Cerebellar cortex (tissue), 1 donor: ENCODE measurements at places on chromosomes 6 and 20.
A peak's percentile ranks its signal among the peaks of the same experiment; 100 is the strongest.

GRCh38 chr20:49706630-49707091 is 7.0 kb downstream of the B4GALT5 start:
- no peak for DNase-seq

- no peak for DNase-seq
Measured at GRCh38 chr20:33716498-33716897, 3.6 kb downstream of the PXMP4 start.

DNA sequence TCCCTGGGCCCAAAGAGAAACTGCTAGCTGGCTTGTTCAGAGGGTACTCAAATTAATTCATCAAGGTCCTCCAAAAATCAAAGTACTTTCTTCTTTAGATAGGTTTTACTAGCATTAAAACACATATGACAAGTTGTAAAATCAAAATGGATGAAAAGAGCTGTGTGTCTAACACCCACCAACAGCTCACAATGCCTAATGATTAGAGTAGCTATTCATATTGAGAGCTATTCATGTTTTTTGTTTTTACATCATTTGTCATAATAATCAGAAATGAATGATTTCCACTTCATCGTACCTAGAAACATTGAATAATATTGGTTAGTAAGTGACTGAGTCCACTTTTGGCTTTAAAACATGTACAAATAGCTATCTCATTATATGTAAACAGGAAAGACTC is 289.9 kb upstream of the RUNX2 start:
- no peak for DNase-seq

DNA sequence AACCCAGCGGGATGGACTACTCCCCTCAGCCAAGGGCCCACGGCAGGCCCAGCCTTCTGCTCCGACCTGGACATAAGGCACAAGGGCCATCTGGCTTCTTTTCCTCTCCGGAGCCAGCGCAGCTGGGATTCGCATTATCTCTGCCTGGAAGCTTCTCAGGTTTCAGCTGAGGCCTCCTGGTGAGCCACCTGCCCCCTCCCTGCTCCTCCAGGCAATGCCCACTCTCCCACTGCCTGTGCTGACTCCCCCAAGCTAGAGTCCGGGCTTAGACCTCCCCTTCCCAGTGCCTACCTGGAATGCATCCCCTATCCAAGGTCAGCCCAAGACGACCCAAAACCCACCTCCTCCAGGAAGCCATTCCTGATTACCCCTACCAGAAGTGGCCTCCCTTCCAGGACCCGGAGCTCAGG is 60.7 kb downstream of the EZR start:
- peak; percentile 84 for DNase-seq

DNA sequence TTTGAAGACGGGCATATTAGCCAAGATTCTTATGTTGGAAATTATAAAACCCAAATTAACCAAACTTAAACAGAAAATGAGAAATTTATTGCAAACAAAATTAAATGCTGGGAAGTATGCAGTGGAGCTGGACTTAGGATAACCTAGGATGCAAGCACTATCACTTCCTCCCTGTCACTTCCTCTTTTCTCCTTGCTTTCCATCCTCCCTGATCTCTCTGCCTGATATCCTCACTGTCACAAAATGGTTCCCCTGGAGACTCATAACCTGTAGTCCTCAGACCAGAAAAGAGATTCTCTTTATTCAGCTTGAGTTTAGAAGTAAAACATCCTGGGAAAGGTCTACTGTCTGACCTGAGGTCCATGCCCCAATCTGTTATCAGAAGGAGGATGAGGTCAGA is 7.4 kb upstream of the KLHL32 start:
- DNase-seq: no peak

DNA sequence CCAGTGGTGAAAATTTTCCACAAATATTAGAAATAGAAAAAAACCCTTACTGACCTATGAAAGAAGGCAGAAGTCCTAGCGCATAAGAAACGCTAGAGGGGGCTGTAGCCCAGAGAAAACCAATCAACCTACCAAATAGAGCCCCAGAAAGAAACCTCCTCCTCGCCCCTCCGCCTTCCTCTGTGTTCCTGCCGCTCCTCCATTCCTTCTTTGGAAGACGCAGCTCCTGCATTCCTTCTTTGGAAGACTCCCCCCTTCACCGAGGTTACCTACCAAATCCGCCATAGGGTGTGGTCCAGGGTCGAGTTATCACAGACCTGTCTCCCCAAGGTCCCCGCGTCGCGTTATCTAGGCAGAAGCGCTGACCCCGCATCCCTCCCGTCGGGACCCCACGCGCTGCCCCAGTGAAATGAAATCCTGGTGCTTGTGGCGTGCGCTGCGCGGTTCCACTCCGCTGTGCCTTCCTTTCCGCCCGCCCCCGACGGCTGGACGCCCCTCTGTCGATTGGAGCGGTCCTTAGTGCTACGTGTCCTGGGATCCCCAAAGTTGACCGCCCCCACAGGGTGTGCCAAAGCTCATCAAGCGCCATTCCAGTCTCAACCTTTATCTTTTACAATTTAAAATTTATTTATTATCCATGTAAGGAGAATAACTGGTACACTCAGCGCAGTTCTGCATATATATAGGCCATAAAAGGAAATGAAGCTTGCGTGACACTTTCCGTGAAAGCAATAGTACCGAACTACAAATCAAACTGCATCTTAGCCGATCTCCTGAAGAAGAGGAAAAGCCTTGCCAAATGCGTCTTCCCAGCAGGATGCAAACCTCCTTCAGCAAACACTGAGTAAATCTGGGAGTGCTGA is 13.0 kb downstream of the RPP21 start:
- peak; percentile 92 for DNase-seq

DNA sequence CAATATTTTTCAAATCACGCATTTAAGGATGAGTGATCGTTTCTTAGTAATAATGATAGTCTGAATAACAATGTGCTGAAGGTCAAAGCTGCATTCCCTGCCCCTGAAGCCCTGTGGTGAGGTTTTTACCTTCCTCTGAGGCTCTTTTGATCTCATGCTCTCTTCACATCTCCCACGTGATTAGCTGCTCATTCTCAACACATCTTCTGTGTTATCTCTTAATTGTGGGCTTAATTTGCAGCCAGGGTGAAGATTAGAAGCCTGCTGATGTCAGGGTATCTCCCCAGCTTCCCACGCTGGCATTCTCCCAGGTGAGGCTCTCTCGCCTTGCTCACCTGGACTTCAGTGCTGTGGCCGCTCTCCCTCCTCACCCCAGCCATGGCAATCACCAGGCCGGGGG is 109.7 kb upstream of the FOXQ1 start:
- no peak for DNase-seq

- no peak for DNase-seq
Measured at GRCh38 chr6:40947876-40948526, 91.0 kb downstream of the UNC5CL start.

- DNase-seq: no peak
Measured at GRCh38 chr6:25431975-25432307, 152.8 kb downstream of the CARMIL1 start.

DNA sequence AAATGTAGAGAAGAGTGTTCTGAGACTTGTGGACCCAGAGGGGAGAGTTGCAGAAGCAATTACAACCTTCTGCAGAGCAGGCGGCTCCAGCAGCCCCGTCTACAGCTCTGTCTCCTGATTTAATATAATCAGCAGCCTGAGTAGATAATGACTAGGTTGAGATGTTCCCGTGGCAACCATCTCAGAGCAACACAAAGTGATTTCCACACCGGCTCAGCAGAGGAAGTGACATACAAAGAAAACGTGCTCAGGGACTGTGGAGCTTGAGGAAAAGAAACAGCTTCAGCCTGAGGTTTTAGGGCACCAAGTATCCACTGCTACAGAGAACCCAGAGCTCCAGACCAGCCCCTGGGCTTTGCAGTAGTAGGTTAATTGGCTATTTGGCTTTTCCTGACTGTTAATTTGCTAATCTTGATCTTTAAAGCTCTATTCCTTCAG is 136.4 kb downstream of the MTFR2 start:
- no peak for DNase-seq

- DNase-seq: no peak
Measured at GRCh38 chr20:46093531-46093930, 3.8 kb upstream of the NCOA5 start.

- no peak for DNase-seq
Measured at GRCh38 chr20:18048176-18048575, 9.5 kb downstream of the OVOL2 start.

GRCh38 chr6:90369024-90369519 is 72.4 kb upstream of the BACH2 start:
- DNase-seq: peak; percentile 61

- DNase-seq: no peak
Measured at GRCh38 chr6:112665114-112665513, 318.0 kb downstream of the RFPL4B start.

DNA sequence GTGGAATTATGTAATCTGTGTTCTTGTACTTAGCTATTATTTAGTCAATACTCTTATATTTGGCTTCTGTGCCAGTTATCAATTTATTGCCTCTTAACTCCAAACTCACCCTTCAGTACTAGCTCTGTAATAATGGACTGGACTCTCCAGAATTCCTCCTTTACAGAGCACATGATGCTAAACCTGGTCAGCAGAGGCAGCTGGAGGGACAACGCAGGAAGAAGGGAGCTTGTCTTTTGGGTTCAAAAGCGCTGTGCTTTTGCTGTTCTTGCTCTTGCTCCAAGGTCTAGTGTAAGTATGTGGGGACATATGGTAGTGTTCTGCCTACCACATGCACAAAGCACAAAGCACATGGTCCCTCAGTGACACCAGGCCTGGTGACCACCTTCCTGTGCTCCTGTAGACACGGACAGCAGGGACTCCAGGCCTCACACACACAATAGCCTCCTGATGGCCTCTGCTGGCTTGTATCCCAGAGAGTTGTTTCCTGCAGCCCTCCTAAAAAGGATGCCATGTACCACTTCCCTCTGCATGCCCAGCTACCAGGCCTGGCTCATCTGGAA is 46.1 kb downstream of the CHD6 start:
- peak; percentile 28 for DNase-seq

DNA sequence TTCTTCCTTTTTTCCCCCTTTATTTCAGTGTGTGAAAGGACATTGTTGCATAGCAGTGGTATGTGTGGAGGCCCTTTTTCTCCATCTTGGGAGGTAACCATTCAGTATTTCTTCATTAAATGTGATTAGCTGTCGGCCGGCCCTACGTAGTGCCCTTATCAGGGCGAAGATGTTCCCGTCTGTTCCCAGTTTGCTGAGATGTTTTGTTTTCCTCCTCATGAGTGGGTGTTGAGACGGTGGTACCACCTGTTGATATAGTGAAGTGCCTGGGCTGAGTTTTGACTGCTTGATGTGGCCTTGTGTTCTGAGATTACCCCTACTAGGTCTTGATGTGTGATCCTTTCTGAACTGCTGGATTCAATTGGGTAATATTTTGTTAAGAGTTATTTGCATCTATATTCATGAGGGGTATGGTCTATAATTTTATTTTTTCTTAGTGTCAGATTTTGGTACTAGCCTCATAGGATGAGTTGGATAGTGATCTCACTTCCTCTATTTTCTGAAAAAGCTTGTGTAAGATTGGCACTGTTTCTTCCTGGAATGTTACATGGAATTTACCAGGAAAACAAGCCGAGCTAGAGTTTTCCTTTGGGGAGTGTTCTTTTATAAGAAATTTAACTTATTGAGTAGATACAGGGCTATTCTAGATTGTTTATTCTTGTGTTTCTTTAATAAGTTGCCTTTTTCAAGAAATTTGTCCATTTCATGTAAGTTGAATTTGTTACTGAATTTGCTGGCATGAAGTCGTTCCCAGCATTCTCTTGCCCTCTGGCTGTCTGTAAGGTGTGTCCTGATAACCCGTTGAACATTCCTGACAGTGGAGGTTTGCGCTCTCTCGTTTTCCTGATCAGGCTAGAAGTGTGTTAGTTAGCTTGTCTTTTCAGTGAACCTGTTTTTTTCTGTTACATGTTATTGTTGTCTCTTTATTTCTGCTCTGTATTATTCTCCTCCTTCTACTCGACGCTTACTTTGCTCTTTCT is 4.3 kb downstream of the MTG2 start:
- no peak for DNase-seq

DNA sequence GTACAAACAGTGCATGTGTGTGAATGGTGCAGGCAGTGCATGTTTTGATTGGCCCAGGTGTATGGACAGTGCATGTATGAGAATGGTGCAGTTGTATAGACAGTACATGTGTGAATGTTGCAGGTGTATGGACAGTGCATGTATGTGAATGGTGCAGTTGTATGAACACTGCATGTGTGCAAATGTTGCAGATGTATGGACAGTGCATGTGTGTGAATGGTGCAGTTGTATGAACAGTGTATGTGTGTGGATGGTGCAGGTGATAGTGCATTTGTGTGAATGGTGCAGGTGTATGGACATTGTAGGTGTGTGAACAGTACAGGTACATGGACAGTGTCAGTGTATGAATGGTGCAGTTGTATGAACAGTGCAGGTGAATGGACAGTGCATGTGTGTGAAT is 4.0 kb upstream of the KLHL31 start:
- no peak for DNase-seq

- DNase-seq: peak; percentile 87
Measured at GRCh38 chr6:33983109-33983716, 162.7 kb downstream of the GRM4 start.

DNA sequence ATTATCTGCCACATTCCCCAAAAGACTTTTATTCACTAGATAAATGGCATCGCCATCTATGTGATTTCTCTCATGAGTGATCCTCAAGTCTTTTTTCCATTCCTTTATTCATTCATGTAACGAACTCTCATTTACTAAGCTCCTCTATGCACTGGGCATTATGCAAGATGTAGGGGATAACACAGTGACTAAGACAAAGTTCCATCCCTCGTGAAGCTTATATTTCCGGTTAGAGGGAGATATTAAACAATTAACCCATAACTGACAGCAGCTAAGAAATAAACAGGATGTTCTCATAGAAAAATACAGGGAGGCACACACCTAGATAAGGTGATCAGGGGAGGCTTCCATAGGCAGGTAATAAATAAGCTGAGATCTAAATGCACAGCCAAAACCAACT is 17.2 kb upstream of the PREX1 start:
- no peak for DNase-seq

DNA sequence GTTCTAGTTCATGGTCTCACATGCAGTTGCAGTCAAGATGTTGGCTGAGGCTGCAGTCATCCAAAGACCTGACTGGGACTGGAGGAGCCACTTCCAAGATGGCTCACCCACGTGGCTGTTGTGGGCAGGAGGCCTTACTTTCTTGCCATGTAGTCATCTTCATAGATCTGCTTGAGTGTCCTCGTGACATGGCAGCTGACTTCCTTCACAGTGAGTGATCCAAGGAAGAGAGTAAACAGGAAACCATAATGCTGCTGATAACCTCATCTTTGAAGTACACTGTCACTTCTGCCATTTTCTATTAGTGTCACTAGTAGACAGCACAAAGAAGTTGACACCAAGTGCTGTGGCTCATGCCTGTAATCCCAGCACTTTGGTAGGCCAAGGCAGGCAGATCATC is 40.1 kb upstream of the AKIRIN2 start:
- no peak for DNase-seq

DNA sequence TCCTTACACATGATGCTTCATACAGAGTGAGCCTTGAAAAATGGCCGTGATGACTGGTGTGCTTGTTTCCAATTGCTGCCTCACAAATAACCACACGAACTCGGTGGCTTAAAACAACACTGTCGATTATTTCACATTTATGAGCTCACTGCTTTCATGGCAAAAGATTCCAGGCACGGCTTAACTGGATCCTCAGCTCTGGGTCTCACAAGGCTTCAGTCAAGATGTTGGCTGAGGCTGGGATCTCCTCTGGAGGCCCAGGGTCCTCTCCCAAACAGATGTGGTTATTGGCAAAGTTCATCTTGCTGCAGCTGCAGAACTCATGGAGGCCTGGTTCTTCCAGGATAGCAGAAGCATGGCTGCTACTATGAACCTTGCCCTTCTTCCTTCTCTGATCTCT is 144.6 kb downstream of the TFAP2C start:
- no peak for DNase-seq
